Right atrium auricular region (tissue), 2 donors: ENCODE measurements at places on chromosomes 4 and X. TPM values are rescaled to one million over a fixed set of nuclear protein-coding genes. Genes with fewer than 3 reads are reported as not detected.

GRCh38 chr4:48129307-48130014 lies 4.6 kb downstream of the TXK start:
- H3K4me3 ChIP-seq, result no peak overlapping the region
- no peak for DNase-seq
- H3K27ac ChIP-seq, result peak overlapping the region; percentile 36
- H3K27me3 ChIP-seq, result no peaks in the 10 kb centered on the region
- H3K36me3 ChIP-seq, result no peaks in the 10 kb centered on the region

- no peaks in the 10 kb centered on the region for H3K4me1 ChIP-seq
- no peaks in the 10 kb centered on the region for H3K36me3 ChIP-seq
- no peaks in the 10 kb centered on the region for H3K27me3 ChIP-seq
- DNase-seq, result no peak
- H3K27ac ChIP-seq, result no peak overlapping the region
Measured at GRCh38 chr4:137193564-137193963, 338.7 kb downstream of the PCDH18 start.

GRCh38 chr4:14345356-14345775 lies 656.9 kb upstream of the CPEB2 start:
- no peak overlapping the region for H3K4me3 ChIP-seq
- no peaks in the 10 kb centered on the region for H3K4me1 ChIP-seq
- no peak for DNase-seq

GRCh38 chr4:139300431-139301112 lies 733 bp upstream of the NAA15 start:
- peak overlapping the region; percentile 93 for H3K27ac ChIP-seq
- H3K4me3 ChIP-seq, result peak overlapping the region; percentile 80
- no peaks in the 10 kb centered on the region for H3K4me1 ChIP-seq
- peaks cover 2% of the 10 kb centered on the region for H3K36me3 ChIP-seq

GRCh38 chr4:188082796-188083195 lies 26.6 kb downstream of the TRIML2 start:
- no peak overlapping the region for H3K27ac ChIP-seq
- H3K4me3 ChIP-seq, result no peak overlapping the region
- no peaks in the 10 kb centered on the region for H3K4me1 ChIP-seq
- DNase-seq, result no peak
- no peaks in the 10 kb centered on the region for H3K36me3 ChIP-seq
- H3K27me3 ChIP-seq, result no peaks in the 10 kb centered on the region

DNA sequence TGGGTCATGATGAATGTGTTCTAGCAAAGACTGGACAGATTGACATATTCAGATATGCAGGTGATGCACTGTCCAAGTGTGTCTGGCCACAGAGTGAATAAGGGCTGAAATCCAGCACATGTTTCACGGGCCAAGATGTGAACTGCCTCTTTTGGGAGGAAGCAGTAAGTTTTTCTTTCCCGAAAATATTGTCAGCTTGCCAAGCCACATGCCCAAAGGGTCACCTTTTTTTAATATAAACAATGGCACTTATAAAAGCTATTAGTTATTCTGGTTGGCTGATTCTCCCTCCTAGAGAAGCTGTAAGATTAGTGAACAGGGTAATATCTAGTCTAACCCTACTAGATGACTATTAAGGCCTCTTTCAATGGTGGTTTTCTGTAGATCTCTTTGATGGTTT lies 1.5 kb upstream of the EDNRA start:
- H3K36me3 ChIP-seq, result no peaks in the 10 kb centered on the region
- DNase-seq, result no peak
- peak overlapping the region; percentile 94 for H3K27ac ChIP-seq
- no peak overlapping the region for H3K4me3 ChIP-seq
- peaks cover 15% of the 10 kb centered on the region for H3K4me1 ChIP-seq

MAGEA2B gene
- total RNA-seq, result not detected

NAA15 gene
- 21.5 TPM for total RNA-seq
